ENCODE measurements at places on chromosomes 4 and X.

DNA sequence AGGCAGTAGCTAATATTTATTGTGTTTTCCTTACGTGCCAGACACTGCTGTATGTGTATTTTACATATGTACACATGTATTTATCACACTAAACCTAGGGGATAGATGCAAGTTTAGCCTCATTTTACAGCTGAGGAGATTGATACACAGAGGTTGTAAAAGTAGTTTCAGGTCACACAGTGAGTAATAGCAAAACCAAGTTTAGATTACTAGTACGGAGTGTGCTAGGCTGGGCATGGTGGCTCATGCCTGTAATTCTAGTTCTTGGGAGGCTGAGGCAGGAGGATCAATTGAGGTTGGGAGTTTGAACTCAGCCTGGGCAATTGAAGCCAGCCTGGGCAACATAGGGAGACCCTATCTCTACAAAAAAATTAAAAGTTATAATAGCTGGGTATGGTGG is 701.1 kb upstream of the ATOH1 start:
- DNase-seq: no peak

GRCh38 chrX:8726031-8726652 is 5.8 kb downstream of the ANOS1 start:
- no peak for DNase-seq

- DNase-seq: no peak
Observed at GRCh38 chr4:76210452-76210851, 3.2 kb downstream of the SCARB2 start.

- DNase-seq: no peak
Observed at GRCh38 chr4:83238393-83239248, 46.0 kb downstream of the COQ2 start.

GRCh38 chrX:103413705-103414387 is 37.5 kb downstream of the BEX3 start:
- no peak for DNase-seq

DNA sequence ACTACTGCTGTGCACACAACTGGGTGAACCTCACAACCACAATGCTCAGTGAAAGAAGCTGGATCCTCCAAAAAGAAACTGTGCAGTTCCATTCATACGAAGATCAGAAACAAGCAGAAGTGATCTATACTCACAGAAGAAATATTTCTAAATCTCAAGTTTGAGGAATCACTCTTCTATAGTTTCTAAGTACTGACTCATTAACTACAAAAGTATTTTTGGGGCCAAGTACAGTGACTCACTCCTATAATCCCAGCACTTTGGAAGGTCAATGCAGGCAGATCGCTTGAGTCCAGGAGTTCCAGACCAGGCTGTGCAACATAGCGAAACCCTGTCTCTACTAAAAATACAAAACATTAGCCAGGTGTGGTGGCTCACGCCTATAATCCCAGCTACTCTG is 51.3 kb upstream of the RELL1 start:
- DNase-seq: no peak

DNA sequence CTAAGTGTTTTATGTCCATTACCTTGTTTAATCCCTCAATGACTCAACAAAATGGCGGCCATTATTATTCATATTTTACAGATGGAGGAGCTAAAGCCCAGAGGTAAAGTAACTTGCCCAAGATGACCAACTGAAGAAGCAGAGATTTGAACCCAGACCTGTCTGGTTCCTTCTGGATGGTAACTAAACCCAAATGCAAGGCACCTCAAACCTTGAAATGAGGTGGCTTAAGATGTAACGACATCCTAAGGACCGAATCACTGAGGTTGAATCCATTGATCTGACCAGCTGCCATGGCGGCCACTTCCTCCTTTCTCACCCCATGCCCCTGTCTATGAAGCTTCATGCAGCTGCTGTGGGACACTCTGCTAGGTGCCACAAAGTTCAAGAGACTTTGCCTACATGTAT is 932 bp downstream of the TLR10 start:
- no peak for DNase-seq

GRCh38 chr4:87209696-87210095 is 10.7 kb downstream of the KLHL8 start:
- no peak for DNase-seq

DNA sequence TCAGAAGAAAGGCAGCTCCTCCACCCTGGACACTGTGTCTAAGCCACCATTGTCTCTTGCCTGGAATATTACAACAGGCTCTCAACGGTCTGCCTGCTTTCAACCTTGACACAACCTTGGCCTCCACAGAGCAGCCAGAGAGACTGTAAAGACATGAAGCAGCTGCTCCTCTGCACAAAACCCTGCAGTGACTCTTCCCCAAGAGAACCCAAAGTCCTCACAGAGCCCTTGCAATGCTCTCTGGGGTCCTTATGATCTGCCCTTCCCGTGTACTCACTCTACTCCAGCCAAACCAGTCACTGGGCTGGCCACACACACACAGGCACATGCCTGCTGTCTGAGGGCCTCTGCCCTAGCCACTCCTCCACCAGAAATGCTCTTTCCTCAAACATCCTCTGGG is 75.9 kb upstream of the CPEB2 start:
- DNase-seq: no peak

DNA sequence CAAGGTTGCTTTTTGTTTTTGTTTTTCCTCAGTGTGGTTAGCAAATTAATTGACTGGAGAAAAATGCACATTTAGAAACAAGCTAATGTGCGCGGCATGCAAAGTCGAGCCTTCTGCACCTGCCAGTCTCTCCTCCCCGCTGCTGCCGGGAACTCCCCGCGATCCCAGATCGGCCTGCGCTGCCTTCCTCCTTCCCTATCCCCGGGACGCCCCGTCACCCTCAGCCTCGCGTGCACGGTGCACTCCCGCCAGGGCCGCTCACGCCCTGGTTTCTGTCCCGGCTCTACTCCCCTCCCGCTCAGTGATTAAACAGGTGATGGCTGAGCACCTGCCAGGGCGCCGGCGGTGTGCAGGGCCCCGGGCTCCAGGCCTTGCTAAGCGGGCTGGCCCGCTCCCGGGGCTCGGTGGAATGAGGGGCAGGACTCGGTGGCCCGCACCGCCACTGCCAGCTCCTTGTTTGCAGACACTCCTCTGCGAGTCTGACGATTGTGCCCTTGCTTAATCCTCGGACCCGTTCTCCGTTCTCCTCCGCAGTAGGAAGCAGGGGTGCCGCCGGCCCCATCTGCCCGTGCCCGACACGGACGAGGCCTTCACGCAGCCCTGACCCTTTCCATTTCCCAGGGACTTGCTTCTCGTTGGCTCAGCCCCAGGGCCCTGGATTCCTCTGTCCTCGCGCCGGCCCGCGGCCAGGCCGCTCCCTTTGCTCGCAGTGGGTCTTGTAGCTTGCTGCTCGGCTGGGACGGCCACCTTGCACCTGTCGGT is 143.4 kb downstream of the TRIML1 start:
- no peak for DNase-seq

DNA sequence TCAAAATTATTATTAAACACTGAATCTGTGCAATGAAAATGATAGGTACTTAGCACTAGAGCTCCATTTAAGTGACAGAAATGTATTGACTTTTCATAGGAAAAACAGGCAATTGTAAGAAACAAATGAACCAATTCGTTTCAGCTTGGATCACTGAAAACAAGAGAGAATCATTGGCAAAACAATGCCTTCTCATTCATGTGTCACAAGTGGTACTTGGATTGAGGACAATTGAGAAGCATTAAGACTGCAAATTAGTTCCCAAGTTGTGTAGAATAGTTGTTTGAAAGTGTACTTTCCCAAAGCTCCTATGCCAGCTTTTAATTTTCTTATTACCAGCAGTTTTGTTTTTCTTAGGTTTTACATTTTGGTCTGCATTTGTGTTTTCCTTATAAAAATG is 20.6 kb downstream of the CNKSR2 start:
- DNase-seq: no peak

- DNase-seq: no peak
Observed at GRCh38 chr4:52964011-52964410, 101.9 kb downstream of the RASL11B start.

GRCh38 chr4:141002323-141002805 is 130.9 kb downstream of the RNF150 start:
- DNase-seq: no peak

- no peak for DNase-seq
Observed at GRCh38 chrX:8390771-8391170, 73.9 kb upstream of the VCX3B start.

DNA sequence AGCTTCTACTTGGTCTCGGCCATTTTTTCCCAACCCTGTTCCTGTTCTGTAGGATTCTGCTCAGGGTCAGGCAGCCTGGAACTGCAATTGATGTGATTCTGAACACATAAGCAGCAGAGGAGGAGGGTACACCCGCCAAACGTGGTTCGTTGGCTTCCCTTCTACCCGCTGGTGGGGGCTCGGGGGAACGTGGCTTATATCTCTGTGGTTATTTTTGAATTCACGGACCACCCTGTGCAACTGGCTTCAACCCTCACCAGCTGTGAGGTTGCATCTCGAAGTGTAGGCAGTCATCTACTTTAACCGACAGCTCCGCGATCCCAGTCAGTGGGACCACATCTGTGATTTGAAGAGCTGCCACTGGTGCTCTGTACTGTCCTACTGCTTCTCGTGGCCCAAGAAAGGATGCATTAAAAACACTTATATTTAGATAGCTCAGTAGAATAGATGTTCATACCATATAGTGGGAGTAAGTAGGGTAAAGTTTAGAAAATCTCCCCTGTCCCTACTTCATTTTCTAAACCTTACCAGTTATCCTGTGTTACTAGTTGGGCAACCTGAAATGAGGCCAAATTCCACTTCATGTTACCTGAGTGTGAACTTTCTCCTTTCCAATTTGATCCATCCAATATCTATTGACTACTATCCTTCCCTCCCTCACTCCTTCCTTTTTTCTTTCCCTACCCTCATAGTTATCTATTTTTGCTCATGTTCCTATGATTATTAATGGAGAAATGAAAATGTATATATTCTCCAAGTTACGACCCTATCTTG is 80.4 kb upstream of the BCOR start:
- no peak for DNase-seq

- no peak for DNase-seq
Observed at GRCh38 chr4:183426507-183426906, 17.9 kb upstream of the CDKN2AIP start.

DNA sequence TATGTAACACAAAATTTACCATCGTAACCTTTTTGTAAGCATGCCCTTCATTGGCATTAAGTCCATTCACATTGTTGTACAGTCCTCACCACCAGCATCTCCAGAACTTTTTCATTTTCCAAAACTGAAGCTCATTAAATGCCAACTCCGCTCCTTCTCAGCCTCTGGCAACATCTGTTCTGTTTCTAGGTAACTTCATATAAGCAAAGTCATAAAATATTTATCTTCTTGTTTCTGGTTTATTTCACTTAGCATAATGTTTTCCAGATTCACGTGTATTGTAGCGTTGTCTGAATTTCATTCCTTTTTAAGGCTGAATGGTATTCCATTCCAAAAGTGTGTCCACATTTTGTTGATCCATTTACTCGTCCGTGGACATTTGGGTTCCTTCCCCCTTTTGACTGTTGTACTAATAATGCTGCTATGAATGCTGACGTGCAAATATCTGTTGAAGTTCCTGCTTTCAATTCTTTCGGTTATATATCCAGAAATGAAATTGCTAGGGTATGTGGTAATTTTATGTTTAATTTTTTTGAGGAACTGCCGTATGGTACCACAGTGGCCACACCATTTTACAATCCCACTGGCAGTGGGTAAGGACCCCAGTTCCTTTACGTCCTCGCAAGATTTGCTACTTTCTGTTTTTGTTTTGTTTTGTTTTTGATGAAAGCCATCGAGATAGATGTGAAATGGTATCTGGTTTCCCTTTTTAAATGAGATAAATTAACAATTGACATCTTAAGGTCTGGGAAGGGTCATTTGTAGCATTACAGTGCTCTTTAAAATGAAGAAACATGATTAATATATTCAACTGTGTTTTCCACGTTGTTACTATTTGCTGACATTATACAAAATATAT is 63.4 kb downstream of the PTTG2 start:
- no peak for DNase-seq

DNA sequence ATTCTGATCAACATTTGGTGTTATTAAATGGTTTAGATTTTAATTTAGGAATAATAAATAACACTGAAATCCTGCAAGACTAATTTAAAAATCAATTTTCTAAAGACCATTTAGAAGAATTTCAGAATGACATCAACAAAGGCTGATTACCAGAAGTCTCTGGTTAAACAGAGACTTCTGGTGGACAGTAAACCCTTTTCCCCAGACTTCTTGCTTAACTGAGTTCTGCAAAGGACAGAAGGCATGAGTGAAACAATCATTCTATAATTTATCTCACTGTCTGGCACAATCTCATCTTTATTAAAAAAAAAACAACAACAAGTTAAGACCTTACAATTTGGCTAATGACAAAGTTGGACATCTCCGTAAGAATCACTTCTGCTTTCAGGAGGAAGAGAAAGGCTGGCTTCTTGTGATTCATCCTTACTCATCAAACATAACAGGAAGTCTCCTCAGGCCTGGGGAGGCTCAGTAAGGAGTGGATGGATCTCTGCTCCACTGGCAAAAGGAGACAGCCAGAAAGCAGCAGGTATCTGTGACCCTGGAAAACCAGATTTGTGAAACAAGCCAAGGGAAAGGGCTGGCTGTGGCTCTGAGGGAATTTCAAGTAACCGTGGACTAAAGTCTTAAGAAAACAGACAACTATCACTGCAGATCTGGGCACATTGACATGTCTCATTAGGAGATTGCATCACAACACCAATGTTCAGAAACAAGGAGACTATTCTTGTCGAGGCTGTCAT is 908 bp upstream of the TLR6 start:
- DNase-seq: no peak

DNA sequence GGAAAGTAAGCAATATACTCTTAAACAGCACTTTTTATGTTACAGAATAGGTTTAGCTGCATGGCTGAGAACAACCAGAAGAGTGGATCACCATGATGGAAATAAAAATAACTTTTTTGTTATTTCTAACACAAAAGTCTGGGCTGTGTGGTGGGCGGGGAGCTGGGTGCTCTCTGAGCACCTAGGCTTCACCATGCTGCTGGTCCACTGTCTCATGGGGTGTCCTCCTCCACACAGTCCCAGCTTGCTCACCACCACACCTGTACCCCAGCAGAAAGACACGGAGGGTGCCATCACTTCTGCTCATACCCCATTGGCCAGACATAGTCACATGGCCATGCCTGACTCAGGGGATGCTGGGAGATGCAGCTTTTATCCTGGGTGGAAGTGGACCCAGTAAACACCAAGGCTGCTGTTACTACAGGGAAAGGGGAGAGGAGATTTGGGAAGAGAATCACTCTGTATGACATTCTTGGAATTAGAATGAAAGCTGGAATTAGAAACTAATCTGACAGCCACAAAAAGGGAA is 45.0 kb downstream of the CPZ start:
- no peak for DNase-seq

DNA sequence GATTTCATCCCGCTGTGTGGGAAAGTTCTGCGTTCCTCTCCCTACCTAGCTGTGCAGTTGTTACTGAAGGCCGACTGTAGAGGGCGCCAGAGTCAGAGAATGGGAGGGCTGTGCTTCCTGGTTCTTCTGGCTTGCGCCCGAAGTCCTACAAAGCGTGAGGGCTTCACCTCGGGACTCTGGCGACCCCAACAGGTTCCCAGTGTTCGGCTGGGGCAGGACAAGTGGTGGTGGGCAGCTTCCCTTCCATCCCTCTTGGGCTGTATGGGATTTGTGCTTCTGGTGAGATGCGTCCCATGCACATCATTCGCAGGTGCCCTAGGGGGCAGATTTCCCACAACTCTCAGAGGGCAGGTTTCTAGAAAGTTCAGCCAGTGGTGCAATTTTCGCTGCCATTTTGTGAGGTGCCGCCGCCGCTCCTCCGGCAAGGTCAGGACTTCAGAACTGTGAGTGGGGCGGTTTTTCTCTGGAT is 27.3 kb downstream of the CT45A1 start:
- DNase-seq: no peak

All from left forelimb (tissue), 1 donor.